CD4-positive, alpha-beta T cell treated with Interleukin-1 beta for 1 hour (primary cell): ENCODE measurements at places on chromosomes 16 and 17.
A peak's percentile ranks its signal among the peaks of the same experiment; 100 is the strongest.

DNA sequence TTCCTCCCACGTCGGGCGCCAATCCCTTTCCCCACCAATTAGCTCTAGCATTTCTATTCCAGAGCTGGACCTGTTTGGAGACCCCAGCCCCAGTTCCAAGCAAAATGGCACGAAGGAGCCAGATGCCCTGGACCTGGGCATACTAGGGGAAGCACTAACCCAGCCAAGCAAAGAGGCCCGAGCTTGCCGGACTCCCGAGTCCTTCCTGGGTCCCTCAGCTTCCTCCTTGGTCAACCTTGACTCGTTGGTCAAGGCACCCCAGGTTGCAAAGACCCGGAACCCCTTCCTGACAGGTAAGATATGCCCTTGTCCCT lies 5.6 kb upstream of the SPATA20 start:
- no peak for DNase-seq

DNA sequence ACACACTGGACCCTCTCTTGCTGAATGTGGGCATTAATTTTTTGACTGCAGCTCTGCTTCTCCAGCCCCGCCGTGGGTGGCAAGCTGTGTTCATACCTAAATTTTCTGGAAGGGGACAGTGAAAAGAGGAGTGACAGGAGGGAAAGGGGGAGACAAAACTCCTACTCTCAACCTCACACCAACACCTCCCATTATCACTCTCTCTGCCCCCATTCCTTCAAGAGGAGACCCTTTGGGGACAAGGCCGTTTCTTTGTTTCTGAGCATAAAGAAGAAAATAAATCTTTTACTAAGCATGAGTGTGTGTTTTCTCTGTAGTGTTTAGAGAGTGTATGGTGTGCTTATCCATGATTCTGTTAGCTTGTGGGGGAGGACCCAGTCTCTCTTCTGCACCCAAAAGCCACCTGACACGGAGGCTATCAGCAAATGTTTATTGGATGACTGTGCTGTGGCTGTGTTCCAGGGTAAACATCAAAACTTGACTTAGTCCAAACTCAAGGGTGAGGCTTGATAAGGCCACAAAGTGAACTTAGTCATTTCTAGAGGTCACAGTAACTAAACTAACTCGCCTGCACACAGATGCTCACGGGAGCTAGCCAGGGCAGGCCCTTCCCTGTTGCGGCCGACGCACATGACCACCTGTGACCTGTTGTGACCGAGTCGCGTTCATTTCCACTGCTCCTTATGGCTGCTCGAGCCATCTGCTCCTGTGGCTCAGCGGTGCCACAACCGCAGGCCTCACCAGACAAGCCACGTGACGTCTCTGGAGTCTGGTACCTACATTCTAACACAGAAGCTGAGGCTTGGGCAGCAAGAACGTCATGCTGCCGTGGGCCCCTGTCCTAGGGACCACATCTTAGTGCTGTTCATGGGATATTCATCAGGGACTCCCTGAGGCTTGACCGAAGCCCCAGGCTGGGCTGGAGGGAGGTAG lies 9.8 kb upstream of the MED11 start:
- peak; percentile 42 for DNase-seq

DNA sequence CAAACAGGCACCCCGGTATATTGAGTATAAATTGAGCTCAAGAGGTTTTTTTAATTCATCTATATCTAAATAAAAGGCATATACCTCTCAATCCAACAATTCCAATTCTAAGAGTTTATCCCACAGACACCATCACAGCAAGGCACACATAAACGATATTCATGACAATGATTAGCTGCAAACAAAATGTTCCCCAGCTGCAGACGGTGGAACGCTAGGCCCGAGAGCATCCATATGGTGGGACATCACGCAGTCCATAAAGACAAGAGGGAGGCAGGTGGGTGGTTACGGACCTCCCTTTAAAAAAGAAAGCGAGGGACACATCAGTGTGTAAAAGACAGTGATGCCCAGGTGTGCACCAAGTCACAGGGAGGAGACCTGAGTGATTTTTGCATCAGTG lies 28.1 kb downstream of the MEAK7 start:
- no peak for DNase-seq

DNA sequence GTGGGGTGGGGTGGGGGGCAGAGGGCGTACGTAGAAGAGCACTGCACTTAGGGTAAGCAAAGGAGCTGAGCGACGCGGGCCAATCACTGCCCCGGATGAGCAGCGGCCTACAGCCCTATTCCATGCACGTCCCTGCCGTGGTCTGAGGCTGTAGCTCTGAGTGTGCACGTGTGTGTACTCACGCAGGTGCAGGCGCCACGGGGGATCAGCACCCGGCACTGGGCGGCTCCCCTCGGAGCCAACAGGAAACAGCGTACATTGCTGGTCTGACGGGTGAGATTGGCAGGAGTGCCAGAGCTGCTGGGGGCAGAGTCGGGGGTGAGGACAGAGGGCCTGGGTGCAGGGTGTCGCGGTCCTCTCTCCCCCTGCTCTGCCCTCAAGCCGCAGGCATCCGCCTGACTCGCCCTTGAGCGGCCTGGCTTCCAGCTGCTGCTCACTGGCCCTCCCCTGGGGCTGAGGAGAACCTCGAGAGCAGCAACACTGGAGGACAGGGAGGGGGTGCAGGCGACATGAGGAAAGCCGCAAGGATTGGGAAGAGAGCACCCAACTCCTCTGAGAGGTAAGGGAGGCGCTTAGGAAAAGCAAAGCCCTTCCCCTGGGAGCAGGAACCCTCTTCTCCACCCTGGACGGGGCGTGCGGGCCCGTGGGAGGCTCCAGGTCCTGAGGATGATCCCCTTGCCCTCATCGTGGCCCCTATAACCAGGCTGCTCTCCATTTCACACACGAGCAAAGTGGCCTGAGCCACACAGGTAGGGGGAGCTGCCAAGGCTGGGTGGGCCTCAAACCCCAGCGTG lies 57.8 kb downstream of the ENGASE start:
- DNase-seq, result no peak

- DNase-seq, result peak; percentile 40
Observed at GRCh38 chr16:3029491-3030221, 5.8 kb downstream of the THOC6 start.

DNA sequence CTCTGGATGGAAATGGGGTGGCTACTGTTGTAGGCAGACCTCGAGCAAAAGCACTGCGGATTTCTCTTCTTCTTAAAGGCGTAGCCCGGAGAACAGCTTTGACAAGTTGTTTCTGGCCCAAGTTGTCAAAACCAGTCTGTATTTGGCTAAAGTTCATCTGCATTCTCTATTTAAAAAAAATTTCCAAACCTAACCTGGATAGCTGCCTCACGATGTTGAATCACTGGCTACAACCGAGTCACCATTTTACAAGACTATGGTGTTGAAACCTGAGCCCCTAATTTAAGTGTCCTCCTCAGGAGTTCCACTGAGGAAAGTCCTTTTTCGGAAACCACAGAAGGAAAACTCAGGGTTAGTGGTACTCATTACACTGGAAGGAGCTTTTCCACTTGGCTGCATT lies 1.5 kb downstream of the SLC16A6 start:
- no peak for DNase-seq

DNA sequence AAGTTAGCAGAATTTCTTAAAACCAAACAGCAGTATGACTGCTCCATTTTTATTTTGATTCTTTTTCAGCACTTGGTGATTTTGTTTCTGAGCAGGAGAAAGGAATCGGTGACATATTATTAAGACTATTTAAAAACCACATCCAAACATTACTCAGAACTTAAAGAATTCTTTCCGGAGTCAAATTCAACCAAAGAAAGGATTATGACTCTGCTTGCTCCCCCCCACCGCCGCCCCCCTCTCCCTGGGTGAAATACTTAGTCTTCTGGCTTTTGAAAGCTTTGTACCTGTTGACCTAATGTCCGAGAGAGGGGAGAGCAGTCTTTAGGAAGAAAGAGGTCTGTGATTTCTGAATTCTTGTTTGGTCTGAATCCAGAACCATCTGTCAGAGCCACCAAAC lies 17.9 kb upstream of the COL1A1 start:
- DNase-seq, result no peak

- no peak for DNase-seq
Observed at GRCh38 chr16:31229501-31229900, 12.6 kb upstream of the PYDC1 start.

DNA sequence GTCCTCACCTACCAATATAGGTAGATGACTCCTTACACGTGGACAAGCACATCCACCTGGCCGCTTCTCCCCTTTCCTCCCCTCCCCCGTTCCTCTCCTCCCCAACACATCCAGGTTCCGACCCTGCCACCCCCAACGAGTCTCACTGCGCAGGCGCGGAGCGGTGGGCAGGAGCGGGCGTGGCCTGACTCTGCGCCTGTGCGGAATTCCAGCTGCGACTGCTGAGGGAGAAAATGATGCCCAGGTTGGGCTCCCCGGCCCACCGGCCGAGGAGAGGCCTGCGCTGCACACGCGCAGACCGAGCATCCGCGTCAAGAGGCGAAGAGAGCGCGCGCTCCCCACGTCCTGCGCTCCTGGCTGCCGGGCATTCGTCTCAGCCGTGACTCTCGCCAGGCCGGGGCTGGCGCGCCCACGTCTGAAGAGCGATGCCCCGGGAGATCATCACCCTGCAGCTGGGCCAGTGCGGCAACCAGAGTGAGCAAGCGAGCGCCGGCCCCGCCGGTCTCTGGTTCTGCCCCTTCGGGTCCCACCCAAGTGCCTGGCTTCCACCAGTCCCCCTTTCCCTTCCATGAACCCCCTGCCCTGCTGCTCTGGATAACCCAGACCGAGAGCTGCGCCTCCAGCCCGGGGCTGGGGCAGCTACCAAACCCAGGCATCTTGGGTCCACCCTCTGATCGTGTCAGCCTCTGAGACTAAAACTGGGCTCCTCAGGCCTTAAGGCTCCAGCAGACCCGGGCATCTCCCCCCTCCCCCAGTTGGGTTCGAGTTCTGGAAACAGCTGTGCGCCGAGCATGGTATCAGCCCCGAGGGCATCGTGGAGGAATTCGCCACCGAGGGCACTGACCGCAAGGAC lies at the start of gene TUBG2:
TSS of gene TUBG2 (plus strand) at position 206 of the 853 bp plus-strand sequence. CDS start at position 426, 220 bp downstream.
- peak; percentile 82 for DNase-seq

DNA sequence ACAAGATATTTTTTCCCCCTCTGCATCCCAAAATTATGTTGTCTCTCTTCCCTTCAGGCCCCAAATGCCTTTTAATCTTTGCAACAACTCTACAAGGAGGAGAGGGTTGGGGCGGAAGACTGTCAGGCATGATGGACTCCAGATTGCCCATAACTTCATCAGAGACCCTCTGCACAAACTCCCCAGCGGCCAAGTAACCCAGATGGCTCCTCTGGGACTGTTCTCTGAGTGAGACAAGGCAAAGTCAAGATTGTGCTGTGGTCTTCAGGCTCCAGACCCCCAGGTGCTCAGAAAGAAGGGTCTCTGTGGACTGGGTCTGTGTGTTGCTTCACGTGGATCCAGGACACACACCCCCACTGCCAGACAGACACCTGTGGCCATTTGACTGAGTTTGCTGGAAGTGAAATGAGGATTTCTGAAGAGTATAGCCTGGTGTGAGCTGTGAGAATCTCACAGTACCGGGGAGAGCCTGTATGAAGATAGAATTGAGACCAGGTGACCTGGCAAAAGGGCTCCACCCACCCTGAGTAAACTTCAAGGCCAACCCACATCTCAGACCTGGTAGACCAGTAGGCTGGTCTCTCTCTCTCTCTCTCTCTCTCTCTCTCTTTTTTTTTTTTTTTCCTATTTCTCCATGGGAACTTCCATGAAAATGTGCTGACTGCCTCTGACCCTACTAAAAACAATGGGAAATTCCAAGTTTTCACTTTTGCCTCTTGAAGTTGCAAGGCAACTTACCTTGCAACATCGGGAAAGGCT lies 354.1 kb downstream of the SOX9 start:
- DNase-seq, result no peak
